Stimulated activated CD4-positive, alpha-beta T cell treated with anti-CD3 and anti-CD28 coated beads, Interleukin-1b, Interleukin-23, amount 100 ng/mL, for 48 hours (primary cell): ENCODE measurements at places on chromosomes 1 and 21.

GRCh38 chr1:235995511-235995910 is 69.4 kb downstream of the NID1 start:
- no peak for DNase-seq

DNA sequence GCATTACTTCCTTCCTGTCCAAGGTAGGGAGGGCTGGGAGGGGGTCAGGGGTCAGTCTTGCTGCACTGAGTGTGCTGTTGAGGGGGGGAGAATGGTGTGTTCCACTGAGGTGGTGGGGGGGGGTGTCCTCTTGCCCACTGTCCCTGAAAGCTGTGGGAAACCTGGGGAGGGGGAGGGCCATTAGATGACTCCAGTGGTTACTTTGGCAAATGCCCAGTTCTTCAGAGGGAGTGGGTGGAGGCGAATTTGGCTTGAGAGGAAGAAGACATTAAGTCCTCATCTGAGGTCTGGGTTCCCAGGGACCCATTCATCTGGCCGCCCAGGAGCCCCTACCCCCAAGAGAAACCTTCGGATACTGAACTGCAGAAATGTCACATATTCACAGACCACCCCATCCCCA is 36.2 kb downstream of the MEF2D start:
- DNase-seq = no peak

GRCh38 chr1:229431284-229432115 is 2.4 kb downstream of the ACTA1 start:
- DNase-seq = no peak

DNA sequence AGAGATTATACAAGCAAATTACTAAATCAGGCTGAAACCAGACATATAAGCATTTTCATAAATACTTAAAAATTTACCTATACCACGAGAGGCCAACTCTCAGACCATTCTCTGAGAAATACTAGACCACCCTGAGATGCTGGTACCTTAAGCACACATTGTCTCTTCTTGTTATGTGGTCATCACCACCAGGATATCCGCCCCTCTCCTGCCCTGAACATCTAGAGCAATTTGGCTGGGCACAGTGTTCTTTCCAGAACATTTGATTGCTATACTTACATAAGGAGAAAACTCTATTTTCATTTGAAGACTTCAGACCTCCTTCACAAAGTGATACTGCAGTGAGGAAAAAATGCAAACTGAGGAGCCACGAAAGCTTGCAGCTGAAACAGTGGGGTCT is 36.2 kb upstream of the DUSP10 start:
- no peak for DNase-seq

DNA sequence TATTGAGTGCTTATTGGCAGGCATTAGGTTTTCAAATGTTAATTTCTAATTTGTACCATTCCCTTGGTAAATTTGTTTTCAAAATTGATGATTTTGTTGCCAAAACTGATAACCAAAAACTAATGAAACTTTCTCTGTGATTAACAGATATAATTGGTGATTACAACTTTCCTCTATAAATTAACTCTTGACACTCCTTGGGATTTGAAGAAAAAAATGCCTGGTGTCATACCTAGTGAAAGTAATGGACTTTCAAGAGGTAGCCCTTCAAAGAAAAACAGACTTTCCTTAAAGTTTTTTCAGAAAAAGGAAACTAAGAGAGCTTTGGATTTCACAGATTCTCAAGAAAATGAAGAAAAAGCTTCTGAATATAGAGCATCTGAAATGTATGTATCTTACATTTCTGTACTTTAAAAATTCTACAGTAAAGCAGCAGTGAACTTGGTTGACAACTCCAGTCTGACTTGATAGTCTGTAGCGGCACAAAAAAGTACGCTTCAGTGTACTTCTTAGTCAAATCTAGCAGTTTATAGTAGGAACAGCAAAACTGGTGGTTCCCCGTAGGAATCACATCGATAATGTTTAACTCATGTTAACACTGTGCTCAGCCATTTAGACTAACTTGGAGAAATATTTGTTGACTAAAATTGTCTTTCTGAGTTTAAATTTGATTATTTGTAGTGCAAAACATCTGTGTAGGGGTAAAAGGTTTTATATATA is 3.0 kb downstream of the USP1 start:
- DNase-seq = no peak

GRCh38 chr1:228802386-228803220 is 67.3 kb downstream of the RHOU start:
- DNase-seq = no peak

DNA sequence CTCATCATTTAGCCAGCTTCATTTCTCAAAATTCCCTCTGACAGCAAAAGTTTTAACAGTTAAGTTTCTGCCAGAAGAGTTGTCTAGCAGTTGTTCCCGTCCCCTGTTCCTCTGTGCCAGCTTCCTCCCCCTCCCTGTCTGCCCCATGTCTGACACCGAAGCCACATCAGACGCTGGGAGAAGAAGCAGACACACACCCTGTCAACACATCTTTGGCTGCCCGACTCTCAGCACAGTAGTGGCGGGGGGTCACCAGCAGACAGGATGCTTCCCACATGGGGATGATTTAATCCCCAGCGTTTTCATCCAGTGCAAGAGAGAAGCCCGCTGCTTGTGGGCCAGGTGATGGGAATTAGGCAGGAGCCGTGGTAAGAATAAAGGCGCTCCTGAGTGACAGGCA is 379.4 kb upstream of the RUNX1 start:
- peak; percentile 30 for DNase-seq

GRCh38 chr1:84573481-84573966 is 716 bp downstream of the CTBS start:
- DNase-seq = no peak

DNA sequence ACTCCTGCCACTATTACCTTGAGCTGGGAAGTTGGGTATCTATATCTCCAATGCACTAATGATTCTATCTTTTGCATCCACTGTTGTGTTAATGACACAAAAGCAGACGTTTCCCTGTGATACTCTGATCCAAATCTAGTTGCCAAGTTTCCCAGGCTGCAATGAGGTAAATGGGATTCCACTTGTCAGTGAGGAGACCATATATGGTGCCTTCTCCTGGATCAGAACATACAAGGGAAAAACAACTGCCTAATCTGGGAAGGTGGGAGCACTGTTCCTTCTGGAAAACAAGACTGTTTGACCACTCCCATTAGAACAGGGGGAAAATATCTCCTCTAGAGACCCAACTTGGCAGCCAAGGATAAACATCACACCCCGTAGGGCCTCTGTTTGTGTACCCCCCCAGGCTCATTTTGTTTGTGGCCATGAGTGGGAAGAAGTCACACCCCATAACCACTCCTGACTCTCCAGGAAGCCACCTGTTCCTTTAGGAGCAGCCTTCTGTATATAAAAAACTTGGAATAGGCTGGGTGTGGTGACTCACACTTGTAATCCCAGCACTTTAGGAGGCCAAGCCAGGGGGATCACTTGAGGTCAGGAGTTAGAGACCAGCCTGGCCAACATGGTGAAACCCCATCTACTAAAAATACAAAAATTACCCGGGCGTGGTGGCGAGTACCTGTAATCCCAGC is 28.5 kb upstream of the SLC6A9 start:
- DNase-seq = no peak

DNA sequence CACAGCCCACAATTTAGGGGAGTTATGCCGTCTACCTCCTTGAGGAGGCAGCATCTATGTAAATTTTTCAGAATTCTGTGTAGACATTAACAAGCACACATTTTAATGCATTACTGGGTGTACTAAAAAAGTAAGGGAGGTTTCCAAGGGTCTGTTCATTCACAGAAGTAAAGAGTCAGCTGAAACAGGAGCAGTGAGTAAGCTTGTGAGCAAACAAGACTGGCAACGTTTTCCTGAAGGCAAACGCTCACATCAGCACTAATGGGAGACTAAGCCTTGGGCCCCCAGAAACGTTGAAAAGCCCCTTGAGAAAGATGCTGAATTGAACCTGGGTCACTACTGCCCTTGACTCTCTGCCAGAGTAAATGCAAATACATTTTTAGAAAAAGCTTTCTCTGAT is 25.7 kb downstream of the RPRD2 start:
- no peak for DNase-seq
